Muscle of leg (tissue), 16 donors: ENCODE measurements at places on chromosomes 11 and 22. TPM values are rescaled to one million over a fixed set of nuclear protein-coding genes. Genes with fewer than 3 reads are reported as not detected.
A peak's percentile ranks its signal among the peaks of the same experiment; 100 is the strongest.

Gene COA4
- 89.1 TPM for total RNA-seq

Gene JAM3
- total RNA-seq: 94.6 TPM

Gene TRIM51
- total RNA-seq: not detected

DNA sequence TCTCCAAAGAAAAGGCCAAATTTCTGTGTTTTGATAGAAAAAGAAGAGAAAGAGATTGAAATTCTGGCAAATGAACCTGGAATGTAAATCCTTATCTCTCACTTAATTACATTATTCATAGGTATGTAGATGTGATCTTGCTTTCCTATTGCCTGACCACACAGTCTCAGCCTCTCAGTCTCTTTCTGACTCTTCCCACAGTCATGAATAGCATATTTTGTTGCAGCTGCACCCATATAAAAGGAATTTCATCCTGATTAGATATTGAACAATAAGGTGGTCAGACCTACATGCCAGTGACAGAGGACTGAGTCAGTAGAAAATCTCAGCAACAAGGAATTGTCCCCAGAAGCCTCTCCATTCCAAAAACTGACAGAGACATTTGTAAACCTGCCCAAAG lies 62.9 kb upstream of the LRRC4C start:
- no peaks in the 10 kb centered on the region for H3K36me3 ChIP-seq
- no peaks in the 10 kb centered on the region for H3K4me1 ChIP-seq
- no peaks in the 10 kb centered on the region for H3K27me3 ChIP-seq
- no peak overlapping the region for H3K4me3 ChIP-seq
- DNase-seq: no peak
- no peak overlapping the region for H3K27ac ChIP-seq

DNA sequence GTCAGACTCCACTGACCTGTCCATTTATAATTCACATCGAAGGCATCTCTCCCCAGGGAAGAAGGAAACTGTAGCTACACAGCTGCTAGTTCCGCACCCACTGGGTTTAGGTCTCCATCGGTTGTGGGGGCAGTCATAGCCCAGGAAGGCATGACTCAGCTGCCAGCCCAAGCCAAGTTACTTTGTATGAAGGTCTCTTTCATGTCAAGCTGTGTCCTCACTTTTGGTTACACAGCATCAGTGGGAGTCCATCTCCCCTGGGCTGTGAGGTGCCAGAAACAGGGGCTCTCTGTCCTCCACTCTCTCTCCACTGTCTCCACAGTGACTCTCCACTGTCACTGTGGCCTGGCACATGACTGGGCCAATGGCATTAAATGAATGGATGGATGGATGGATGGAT lies 585.2 kb downstream of the BRD1 start:
- no peaks in the 10 kb centered on the region for H3K27me3 ChIP-seq
- no peak overlapping the region for H3K4me3 ChIP-seq
- H3K27ac ChIP-seq: no peak overlapping the region

- H3K27ac ChIP-seq: no peak overlapping the region
- no peaks in the 10 kb centered on the region for H3K4me1 ChIP-seq
- H3K36me3 ChIP-seq: no peaks in the 10 kb centered on the region
- no peak overlapping the region for H3K4me3 ChIP-seq
- no peaks in the 10 kb centered on the region for H3K27me3 ChIP-seq
Measured at GRCh38 chr11:30818721-30819120, 232.6 kb upstream of the MPPED2 start.

DNA sequence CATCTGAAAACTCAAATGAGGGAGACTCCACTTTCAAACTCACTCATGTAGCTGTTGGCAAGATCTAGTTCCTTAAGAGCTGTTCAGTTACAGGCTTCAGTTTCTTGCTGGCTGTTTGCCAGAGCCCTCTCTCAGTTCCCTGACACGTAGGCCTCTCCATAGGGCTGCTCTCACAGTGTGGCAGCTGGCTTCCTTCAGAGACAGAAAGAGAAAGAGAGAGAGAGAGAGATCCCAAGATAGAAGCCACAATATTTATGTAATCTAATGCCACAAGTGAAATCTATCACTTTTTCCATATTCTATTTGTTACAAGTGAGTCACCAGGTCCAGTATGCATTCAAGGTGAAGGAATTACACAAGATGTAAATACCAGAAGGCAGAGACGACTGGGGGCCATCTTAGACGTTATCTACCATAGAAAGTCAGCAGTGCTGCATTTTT lies 168.8 kb downstream of the RCN1 start:
- no peaks in the 10 kb centered on the region for H3K4me1 ChIP-seq
- H3K27ac ChIP-seq: no peak overlapping the region
- DNase-seq: peak; percentile 51
- no peaks in the 10 kb centered on the region for H3K27me3 ChIP-seq
- no peak overlapping the region for H3K4me3 ChIP-seq
- no peaks in the 10 kb centered on the region for H3K36me3 ChIP-seq
